AG20443 (cell line): ENCODE measurements at places on chromosomes 7 and 10.

GRCh38 chr10:12735843-12736462, 265.6 kb downstream of the CCDC3 start:
- no peak for DNase-seq

DNA sequence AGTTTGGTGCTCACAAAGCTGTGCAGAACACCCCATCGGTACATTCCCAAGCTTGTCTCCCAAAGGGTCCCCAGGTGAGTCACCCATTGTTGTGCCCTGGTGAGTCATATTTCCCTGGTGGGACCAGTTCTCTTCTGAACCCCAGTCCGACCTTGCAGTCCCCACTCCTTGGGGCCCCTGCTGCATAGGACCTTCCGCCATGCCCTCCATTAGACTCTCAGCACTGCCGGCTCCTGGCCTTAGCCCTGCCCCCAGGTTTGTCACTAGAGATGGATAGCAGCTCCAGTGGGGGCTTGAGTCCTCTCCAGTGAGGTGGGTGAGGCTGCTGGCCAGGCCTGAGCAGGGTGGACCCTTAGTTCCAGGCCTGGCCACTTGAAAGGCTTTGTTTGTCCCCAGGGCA, 80.5 kb upstream of the MKI67 start:
- DNase-seq, result no peak

GRCh38 chr10:34702093-34702937, 112.8 kb downstream of the PARD3 start:
- DNase-seq, result no peak

DNA sequence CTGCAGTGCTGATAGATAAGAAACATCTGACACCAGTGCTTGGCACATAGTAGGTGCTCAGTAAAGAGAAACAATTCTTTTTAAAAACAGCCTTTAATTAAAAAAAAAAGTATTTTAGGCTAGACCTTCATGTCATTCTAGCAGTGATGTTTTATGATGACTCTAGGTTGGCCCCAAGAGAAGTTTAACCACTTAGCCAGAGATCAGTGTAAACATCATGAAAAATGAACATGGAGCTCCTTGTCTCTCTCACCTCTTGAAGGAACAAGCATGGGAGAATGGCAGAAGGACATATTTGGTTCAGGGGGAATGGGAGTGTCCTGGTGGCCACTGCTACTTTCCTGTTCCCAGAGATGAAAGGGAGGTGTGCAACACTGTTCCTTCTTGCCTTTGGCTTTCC, 641.0 kb downstream of the LRMDA start:
- no peak for DNase-seq

GRCh38 chr7:17622451-17622850, 317.8 kb downstream of the SNX13 start:
- no peak for DNase-seq

- DNase-seq, result peak; percentile 87
These were observed 76.8 kb downstream of the LANCL2 start for GRCh38 chr7:55441774-55442522.

GRCh38 chr10:87550741-87551140, 46.0 kb downstream of the MINPP1 start:
- no peak for DNase-seq
